ENCODE measurements at places on chromosomes 6 and 20.

GRCh38 chr6:145286916-145287315, 448.4 kb downstream of the EPM2A start:
- no peak for DNase-seq

GRCh38 chr20:7505835-7506221, 434.4 kb downstream of the HAO1 start:
- no peak for DNase-seq

- no peak for DNase-seq
These were observed 22.3 kb upstream of the LAMP5 start for GRCh38 chr20:9492067-9492466.

DNA sequence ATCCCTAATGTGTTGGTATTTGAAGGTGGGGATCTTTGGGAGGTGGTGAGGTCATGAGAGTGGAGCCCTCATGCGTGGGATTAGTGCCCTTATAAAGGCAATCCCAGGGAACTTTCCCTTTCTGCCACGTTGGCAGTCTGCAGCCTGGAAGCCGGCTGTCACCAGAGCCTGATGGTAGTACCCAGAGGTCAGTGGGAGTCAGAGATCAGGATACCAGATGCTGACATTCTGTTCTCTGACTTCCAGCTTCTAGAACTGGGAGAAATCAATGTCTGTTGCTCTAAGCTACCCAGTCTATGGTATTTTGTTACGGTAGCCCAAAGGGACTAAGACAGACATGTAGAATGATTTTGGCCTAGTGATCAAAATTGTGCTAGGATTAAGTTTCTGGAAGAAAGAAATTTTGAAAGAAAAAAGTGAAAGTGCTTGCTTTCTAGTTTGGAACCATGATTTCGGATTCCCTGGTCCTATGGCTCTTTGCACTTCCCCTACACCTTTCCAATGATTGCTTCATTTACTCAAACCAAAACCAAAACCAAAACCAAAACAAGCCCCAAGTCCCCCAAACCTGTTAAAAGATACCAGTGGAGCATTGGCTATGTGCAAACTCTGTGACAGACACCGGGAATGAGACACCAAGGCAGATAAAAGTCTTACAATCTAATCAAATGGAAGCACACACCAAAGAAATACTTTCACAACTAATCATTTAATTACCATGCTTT, 173.7 kb upstream of the ZNF217 start:
- DNase-seq: no peak

DNA sequence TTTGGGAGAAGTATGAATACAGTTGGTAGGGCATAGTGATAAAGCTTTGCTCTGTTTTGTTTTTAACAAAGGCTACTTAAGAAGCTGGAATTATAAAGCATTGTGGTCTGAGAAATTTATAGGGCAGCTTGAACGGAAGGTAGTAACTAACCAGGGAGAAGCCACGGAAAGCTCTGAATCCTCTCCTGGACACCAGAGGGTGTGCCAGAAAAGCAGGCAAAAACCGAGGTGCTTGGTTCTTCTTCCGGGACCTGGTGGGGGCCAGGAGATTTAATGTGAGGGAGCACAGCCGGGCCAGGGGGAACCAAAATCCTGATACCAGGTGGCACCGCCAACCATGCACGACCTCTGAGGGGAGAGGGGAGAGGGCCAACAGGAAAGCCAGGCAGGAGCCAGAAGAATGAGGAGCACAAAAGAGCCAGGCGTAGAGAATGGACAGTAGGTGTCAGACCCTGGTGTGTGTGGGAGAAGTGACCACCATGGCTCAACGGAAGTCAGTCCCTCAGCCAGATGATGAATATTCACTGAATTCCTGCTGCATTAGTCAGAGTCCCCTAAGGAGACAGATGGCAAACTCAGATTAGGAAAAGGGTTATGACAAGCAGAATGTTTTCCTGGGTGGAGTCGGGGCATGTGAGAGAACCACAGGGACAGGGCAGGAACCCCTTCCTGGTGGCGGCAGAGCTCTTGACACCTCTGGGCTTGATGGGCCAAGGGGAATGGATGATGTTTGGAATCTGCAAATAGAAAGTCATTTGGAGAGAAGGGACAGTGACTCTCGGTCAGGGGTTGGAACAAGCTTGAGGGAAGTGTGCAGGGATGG, 262.3 kb downstream of the ZNF217 start:
- DNase-seq: no peak

DNA sequence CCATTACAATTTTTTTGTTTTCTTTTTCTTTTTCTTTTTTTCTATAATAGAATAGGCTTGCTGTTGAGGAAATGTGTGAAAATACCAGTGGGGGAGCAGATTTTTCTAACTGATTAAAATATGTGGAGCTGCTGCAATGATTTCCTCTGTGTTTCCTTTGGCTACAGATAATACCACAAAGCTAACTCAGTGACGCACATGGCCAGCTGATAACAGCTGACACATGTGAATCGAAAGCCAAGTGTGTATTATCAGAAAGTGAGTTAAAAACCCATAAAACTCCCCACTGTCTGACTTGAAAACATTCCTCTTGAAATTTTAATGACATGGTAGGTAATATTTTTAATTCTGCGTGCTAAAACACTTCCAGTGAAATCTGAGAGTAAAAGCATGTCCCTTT, 70.8 kb upstream of the AHI1 start:
- DNase-seq: peak; percentile 18

DNA sequence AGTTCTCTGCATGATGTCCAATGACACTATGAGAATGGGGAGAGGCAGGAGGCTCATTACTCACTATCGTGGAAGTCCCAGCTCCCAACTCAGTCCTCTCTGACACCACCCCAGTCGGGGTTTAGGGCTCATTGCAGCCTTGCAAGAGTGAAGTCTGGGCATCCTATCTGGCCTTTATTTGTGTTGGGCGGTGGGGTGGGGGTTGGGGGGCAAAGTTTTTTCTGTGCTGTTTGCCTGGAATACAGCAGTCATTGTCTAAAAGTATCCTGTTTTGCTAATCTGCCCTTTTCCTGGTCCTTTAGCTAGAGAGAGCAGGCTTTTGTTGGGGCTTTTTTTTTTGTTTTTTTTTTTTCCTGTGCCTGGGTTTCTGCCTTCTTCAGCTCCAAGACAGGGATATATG, 174.2 kb downstream of the MYLK4 start:
- no peak for DNase-seq

DNA sequence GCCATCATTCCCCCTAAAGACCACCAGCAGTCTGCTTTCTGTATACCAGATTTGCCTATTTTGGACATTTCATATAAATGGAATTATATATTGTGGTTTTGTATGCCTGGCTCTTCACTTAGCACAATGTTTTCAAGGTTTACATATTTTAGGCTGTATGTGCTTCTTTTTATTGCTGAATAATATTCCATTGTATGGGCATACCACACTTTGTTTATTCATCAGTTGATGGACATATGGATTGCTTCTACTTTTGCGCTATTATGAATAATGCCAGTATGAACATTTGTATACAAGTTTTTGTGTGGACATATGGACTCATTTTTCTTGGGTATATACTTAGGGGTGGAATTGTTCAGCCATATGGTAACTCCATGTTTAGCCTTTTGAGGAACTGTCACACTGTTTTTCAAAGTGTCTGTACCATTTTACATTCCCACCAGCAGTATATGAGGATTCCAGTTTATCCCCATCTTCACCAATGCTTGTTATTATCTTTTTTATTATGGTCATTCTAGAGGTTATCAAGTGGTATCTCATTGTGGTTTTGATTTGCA, 12.7 kb downstream of the L3MBTL1 start:
- DNase-seq: no peak

- DNase-seq: no peak
These were observed 315.2 kb upstream of the SOX4 start for GRCh38 chr6:21278375-21278745.

GRCh38 chr6:37585523-37585905, 85.8 kb upstream of the CCDC167 start:
- DNase-seq: no peak

- DNase-seq: no peak
These were observed 29.5 kb downstream of the TCF21 start for GRCh38 chr6:133918208-133918930.

DNA sequence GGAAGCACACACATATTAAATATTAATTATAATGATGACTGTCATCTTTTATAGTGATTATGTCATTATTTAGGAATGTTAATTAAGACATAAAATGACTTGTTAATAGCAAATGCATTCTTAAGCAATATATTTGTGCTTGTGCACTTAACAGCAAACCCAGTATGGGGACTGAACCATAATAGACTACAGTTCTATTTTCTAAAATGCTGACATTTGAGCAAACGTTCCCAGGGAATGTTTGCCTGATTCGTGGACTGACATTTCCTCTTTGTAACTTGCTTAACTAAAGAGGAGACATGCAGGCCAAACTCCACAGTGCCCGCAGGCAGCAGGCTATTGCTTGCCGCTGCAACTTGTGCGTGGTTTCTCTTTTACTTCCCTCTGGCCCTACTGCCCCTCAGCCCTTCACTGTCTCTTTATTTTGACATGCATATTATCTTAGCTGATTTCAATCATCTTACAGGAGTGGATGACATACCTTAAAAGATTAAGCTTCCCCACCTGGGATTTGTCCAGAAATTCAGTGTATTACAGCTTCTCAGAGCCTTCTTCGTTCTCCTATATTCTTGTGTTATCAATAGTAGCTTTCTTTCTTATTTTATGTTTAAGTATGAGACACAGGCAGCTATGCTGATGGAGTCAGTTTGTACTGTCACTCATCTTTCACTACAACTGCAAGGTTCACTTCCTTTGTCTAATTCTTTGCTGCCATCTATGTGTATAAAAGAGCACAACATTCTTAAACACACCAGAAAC, 141.5 kb downstream of the GMDS start:
- no peak for DNase-seq

DNA sequence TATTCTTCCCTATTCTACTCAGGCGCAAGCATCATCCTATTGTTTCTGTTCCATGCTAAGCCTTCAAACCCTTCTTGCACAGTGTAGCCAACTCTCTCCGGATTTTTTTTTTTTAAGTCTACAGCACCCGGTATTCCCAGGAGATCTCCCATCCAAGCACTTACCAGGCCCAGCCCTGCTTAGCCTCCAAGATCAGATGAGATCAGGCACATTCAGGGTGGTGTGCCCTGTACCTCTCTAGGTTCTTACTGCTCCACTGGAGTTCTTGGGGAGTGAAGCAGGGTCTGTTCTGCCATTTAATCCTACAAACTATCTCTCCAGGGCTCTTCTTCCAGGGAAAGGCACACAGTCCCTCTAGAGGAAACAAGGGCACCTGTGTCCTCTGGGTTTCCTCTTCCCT, 14.9 kb upstream of the NUP153 start:
- DNase-seq: no peak

DNA sequence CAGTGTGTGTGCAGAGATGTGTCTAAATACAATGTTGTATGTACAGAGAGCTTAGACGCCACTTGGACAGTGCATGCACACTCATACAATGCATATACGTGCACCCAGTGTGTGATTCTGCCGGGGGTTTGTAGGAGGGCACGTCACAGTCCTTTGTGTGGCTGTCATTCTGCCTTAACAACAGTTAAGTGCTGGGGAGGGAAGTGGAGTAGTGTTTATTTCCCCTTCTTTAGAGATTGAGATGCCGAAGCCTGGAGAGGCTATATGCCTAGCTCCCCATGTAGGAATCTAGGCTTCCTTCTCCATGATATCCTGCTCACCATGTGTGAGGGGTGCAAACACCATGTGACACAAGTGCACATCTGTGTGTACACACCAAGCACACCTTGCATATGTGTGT, 38.2 kb downstream of the MDFI start:
- DNase-seq: no peak

- no peak for DNase-seq
These were observed 24.8 kb downstream of the PRIM2 start for GRCh38 chr6:57342148-57342669.

GRCh38 chr6:37635319-37635718, 62.4 kb downstream of the MDGA1 start:
- no peak for DNase-seq

DNA sequence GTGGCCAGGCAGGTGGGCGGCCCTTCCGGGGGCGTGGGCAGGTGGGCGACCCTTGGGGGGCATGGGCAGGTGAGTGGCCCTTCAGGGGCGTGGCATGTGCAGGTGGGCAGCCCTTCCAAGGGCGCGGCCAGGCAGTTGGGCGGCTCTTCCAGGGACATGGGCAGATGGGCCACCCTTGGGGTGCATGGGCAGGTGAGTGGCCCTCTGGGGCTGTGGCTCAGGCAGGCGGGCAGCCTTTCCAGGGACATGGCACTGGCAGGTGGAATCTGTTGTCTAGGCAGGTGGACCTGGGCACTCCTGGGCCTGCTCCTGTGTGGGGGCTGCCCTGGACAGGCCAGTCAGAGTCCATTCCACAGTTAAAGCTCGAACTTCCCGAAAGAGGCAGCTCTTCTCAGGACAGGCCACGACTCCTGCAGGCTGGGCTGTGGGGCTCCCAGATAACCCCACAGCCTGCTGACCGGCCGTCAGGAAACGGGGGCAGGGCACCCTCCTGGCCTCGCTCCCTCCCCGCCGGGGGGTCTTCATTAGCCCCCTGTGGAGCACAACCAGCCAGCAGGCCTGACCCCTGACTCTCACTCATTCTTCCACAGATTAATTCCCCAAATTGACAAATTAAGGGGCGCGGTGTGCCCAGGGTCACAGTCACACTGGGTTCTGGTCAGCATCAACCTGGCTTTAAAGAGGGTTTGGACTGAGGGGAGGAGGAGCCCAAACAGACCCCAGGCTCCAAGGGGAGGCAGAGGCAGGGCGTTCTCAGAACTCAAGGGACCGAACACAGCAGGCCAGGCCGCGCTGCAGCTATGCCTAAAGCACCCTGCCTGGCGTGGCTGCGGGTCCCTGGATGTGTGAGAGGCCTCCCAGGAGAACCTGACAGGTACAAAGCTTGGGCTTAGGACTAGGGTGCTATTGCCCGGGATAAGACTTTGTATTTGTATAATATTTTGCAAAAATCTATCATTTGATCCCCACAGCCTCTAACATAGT, 130.0 kb downstream of the DLL1 start:
- no peak for DNase-seq

DNA sequence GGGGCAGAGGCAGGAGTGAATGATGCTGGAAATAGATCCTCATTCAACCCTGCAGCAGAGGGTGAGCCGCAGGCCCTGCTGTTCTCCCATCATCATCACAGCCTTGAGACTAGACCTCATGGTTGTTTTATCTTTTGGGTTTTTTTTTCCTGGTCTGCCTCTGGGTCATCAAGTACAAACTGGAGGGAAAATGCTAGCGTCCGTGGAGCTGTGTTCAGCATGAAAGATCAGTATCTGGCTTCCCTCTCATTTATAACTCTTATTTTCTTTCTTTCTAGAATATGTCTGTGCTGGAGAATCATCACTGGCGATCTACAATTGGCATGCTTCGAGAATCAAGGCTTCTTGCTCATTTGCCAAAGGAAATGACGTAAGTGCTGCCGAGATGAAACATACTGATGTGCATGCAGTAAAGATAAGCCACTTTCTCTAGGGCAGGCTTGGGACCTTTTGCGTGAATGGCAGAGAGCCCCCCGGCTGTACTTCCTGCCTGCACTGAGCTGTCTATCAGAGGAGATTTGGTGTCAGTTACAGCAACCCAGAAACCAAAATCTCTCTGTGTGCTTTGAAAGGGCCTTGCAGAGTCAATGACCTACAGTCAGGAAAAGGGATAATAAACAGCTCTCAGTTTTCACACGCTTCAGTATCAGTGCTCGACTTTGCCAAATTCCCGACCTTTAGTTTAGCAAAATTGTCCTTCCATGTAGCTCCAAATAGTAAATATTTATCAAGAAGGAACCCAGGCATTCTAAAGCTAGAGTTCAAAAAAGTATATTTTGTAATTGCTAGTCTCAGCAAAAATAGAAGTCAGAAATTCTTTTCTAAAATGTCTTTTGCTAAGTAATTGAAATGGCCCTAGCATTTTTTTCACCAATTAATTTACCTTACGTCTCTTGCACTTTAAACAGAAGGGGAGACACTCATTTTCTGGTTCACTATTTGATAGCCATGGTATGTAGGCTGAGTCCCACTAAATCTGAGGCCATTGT, 76.3 kb downstream of the MTFR2 start:
- DNase-seq: no peak

GRCh38 chr6:170271771-170272314, 19.0 kb downstream of the DLL1 start:
- peak; percentile 82 for DNase-seq

Measured in CD8-positive, alpha-beta memory T cell (primary cell).